NCI-H1436 (cell line): ENCODE measurements at places on chromosomes 3 and 15.

DNA sequence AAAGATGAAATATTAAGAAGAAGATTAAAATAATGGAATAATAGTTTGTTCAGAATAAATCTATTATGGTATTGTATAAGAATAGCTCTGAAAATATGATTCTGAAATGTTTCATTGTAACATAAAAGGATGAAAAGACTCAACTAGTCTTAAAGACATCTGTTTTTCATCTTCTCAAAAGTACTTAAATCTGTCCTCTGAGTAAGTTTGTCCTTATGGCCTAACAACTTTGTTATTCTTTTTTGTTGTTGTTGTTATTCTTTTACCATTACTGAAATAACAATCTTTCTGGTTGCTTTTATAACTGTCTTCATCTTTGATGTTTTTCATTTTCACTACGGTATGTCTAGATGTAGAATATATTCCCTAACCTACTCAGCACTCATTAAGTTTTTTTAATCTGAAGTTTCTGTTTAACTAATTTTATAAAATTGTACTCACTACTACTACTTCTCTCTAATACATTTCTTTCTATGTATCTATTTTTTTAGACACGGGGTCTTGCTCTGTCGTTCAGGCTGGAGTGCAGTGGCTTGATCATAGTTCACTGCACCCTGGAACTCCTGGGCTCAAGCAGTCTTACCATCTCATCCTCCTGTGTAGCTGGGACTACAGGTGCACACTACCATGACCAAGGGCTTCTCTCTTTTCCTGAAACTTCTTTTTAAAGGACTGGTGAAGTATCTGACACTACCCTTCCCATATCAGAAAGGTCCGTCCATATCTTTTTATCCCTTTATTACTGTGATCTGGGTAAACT, 240.7 kb downstream of the PCCB start:
- no peak for DNase-seq

- no peak for DNase-seq
These were observed 781 bp upstream of the DPH6 start for GRCh38 chr15:35546511-35547381.

- no peak for DNase-seq
These were observed 148.1 kb upstream of the UMPS start for GRCh38 chr3:124582196-124582595.

DNA sequence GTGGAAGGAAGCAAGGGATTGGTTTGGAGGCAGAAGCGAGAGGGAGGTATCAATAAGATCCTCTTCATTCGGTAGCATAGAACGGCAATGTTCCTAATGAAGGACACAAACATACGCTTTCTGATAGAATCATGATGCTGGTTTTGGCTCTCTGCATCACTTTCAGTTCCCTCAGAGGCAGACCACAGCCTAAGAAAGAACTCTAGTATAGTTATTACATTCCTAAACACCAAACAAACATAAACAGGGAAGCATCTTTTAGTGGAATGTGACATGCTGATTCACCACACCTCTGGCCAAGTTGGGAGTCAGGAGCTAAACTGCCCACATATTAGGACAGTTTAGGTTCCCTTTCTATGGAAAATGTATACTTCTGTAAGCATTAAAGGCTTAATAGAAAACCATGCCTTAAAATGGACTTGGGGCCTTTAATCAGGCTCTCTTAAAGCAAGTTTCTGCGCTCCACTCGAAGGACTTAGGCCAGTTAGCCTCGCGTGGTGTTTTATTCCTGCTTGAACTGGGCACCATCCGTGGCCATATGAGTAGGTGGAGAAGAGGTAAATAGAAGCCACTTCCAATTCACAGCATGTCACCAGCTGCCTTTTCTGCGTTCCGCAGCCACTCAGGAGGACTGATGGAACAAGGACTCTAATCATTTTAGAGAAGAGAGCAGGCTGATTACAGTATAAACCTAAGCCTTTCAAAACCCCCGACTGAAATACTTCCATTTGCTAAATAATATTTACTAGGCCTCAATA, 53.7 kb downstream of the CD47 start:
- DNase-seq: no peak

DNA sequence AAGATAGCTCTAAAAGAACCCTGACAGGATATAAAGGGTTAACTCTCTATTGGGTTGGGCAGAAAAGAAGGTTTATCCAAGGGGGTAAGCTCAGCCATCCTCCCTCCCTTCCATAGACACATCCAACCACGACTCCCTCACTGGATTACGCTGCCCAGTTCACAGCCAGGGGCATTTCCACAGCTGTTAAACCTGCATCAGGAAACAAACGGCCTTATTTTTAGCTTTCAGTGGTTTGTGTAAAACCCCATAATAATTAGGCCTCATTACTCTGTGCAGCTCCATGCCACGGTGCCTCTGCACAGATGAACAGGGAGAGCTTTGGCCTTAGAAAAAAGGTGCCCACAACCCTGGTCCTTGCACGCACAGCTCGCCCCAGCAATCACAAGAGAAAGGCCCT, 110.6 kb downstream of the GABRB3 start:
- DNase-seq: no peak

DNA sequence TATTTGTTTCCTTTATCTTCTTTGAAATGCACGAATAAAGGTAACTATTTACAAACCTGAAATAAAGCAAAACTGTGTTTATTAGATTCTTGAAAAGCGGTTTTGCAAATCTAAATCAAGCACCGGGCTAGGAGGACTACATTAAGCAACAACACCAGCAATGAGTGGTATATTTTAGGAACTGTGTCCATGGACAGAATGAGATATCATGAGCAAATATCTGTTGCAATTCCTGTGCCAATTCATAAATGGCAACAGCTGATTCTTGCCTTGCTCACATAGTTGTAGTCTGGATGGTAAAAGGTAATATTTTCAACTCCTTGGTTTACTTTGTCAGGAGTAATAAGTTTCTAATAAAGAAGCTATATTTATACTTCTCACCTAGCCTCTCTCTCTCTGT, 403.3 kb downstream of the LPP start:
- DNase-seq: no peak
